ENCODE measurements at places on chromosomes 7 and 10. TPM values are rescaled to one million over a fixed set of nuclear protein-coding genes. Genes with fewer than 3 reads are reported as not detected.

AGAP4 gene
- total RNA-seq, result 37.4 TPM

- DNase-seq, result no peak
Measured at GRCh38 chr7:94973844-94974243, 66.5 kb downstream of the PPP1R9A start.

RPEL1 gene
- total RNA-seq, result not detected

DNA sequence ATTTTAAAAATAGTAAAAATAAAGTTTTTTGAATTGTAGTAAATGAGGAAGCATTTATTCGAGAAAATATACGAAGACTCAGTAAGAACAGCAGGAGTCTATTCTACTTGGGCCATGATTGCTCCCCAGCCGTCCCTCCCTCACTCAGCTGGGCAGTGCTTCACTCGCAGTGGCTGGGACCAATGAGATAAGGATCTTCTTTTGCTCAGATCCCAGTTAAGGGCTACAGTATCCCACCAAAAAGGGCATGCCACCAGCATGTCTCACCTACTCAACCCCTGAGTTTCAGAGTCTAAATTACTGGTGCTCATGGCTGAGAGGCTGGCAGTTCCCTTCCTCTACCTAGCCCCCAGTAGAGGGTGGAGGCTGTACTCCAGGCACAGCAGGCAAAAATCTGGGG, 455.7 kb upstream of the PFKP start:
- DNase-seq, result no peak

DNA sequence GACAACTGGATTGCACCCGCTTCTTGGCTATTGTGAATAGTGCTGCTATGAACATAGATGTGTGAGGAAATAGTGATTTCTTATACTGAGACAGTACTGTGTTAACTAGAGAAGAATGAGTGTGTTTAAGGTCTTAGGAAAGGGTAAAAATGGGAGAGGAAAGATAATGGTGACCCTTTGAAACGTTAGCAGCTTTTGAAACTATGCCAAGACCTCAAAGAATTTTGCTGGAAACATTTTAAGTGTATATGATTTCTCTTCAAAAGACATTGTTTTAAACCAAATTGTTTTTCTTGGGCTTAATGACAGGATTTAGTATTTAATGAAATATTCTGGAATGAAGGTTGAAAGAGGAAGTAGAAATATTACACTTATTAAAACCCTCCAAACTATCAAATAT, 100.8 kb upstream of the ARHGAP21 start:
- DNase-seq, result no peak

GRCh38 chr7:112962815-112963214, 123.8 kb downstream of the GPR85 start:
- no peak for DNase-seq

DNAJB6 gene
- total RNA-seq, result 120 TPM

DNA sequence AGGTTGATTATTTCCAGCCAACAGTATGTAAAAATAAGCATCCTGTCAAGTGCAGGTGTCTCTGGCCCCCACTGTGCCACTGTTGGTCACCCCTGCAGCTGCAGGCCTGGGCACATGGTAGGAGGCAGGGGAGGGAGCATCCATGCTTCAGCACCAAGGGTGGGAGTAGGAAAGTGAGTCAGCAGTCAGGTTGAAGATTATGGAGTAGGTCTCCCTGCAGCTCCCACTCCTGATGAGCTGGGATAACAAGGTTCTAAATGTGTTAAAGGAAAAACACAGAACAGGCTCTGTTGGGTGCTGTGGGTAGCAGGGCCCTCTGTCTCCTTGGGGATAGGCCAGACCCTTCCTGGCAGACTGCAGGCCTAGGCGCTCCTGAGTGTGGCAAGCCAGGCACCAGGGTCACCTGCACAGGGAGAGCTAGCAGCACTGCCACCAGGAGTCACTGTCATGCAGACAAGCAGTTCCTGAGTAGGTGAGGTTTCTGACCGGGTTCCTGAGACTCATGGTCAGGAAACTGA, 59.3 kb downstream of the NUDCD3 start:
- DNase-seq, result no peak

GRCh38 chr10:12875100-12875499, 126.4 kb downstream of the CCDC3 start:
- DNase-seq, result no peak

DNA sequence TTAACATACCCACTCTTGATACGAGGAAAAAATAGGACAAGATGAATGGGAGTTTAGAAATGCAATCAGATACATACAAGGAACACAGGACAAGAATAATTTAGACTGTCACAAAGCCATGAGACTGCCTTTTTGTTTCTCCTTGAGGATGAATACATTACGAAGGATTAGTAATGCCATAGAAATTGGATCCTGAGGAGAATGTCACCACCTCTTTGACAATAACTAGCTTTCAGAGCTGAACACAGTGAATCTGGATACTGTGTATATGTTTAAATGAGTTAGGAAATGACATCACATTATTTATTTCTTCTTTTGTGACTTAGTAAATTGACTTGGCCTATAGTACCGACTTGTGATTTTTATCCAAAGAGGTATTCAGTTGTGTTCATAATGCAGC, 596.3 kb upstream of the CNTNAP2 start:
- DNase-seq, result no peak

LEP gene
- total RNA-seq, result not detected

DNA sequence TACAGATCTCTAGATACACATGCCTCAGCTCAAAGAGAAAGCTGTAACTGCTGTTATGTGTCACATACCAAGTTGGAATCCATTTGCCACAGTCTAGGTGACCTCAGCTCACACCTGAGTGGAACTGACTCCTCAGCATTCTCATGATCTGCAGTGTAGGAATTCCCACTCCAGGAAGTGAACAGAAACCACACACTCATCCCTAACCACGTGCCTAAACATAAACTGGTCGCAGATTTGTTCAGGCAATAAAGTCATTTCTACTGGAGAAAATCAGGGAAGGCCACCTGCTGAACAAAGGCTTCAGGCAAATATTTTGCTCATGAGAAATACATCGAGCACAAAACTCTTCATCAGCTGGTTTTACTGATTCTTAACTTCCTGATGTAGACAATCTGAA, 23.0 kb upstream of the ZMYND11 start:
- no peak for DNase-seq

- DNase-seq, result no peak
Measured at GRCh38 chr10:971150-971542, 17.1 kb upstream of the GTPBP4 start.

- no peak for DNase-seq
Measured at GRCh38 chr10:22006379-22006884, 2.9 kb upstream of the DNAJC1 start.

GRCh38 chr7:52920977-52921376, 114.5 kb upstream of the POM121L12 start:
- no peak for DNase-seq

DNA sequence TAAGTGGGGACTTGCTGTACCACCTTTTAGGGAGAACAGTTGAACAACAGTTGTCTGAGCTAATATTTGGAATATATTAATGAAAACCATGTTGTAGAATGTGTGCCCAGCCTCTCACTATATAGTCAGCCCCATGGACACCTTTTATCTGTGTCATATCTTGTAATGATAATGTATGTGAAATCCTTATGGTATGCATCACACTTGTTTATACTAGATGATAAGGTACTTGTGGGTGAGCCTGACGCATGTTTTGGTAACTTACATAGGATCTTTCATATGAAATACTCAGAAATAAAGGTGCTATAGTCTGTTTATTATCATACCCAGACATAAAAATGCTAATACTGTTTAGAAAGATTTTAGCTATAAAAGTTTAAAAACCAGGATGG, 32.8 kb downstream of the CAMK1D start:
- DNase-seq, result no peak

DNA sequence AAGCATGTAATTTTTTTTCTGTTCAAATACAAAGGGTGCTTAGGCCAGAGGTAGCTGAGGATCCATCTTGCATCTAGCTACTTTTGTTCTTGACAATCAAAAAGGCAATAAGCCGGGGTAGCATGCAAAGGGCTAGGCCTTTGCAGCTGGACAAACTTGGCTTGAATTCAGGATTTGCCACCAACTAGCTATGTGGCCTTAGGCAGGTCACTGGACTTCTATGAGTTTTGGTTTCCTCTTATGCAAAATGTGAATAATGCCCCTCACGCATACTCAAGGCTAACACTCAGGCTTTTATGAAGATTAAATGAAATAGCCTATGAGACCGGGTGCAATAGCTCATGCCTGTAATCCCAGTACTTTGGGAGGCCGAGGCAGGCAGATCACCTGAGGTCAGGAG, 19.3 kb downstream of the GFRA1 start:
- DNase-seq, result no peak

GRCh38 chr7:85234730-85235129, 47.9 kb upstream of the SEMA3D start:
- DNase-seq, result no peak

DNA sequence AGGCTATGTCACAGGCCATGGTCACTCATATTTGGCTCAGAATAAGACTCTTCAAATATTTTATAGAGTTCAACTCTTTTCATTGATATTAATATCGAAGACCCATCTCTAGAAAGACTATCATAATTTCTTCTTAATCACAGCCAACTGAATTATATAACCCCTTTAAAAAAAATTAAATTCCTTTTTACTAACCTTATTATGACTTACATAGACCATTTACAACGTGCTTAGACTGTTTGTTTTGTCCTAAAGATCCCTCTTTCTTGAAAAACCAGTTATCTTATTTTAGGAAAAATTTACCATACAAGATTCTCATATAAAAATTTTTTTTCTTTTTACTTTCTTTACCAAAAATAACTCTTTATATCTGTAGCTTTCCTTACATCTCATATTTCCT, 10.2 kb upstream of the TMEM254 start:
- DNase-seq, result no peak
